ENCODE measurements at places on chromosomes 7 and 10.

- no peak for DNase-seq
Measured at GRCh38 chr7:83161186-83161585, 1.5 kb downstream of the PCLO start.

DNA sequence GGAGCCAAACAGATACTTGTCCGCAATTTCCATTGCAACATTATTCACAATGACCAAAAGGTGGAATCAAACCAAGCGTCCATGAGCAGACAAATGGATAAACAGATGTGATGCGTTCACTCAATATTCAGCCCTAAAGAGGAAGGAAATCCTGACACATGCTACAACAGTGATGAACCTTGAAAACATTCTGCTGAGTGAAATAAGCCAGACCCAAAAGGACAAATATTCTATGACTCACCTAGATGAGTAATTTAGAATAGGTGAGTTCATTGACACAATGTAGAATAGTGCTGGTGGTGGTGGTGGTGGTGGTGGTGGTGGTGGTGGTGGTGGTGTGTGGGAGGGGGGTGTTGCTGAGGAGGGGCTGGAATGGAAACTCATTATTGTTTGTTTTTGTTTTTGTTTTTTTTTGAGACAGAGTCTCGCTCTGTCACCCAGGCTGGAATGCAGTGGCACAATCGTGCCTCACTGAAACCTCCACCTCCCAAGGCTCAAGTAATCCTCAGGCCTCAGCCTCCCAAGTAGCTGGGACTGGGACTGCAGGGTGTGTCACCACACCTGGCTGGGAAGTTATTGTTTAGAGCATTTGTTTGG, 28.6 kb downstream of the SMKR1 start:
- peak; percentile 24 for DNase-seq

DNA sequence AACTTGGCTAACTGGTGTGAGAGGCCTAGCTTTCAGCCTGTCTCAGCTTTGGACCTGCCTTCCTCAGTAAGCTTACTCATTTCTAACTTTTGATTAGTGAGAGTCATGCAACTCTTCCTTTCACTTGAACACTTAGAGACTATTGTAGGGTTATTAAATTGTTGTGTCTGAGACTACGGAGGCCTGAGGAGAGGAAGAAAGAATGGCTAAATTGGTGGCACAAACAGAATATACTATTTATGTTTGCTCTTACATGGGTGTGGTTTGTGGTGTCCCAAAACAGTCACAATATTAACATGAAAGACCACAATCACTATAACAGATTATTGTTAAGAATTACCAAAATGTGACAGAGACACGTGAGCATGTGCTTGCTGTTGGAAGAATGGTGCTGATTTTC, 82.1 kb downstream of the TRIM24 start:
- no peak for DNase-seq

DNA sequence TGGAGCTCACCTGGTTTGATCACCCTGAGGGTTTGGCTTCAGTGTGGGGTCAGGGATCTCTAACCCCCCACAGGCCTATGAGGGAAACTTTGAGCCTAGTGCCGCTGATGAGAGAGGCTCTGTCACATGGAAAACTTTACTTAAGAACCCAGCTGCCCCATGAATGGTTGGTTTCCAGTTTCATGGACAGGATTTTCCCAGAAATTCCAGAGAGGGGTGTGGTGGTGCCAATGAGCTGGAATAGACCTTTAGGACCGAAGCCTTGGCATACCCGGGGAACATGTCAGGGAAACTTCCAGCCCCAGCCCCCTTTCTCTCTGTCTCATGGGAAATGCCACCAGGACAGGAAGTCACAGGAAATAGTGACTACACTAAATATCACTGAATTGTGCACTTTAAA, 36.9 kb downstream of the AKR1B1 start:
- no peak for DNase-seq

DNA sequence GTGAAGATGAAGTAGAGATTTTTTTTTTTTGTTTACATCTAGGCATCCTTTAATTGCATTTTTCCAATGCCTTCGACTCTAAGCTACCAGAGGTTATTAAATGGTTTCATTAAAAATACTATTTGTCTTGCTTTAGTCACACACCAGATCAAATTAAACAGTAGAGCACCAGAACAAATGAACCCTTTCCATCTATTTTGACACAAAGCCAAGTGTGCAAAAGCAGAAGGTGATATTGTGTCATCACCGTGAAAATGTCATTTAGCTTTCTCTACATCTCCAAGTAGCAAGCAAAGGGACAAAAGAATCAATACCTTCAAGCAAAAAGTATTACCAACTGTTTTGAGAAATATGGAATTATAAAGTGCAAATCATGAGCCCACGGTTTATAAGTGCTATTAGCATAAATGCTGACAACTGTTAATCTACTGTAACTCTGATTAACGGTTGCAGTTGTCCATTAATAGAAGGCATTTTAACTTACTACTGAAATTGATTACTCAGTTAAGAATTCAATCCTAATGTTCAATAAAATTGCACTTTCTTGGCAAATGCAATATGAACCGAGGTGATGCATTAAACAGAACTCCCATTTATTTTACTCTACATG, 49.1 kb downstream of the CTBP2 start:
- no peak for DNase-seq

- DNase-seq = no peak
Measured at GRCh38 chr7:27501001-27501400, 161.7 kb downstream of the HIBADH start.

- no peak for DNase-seq
Measured at GRCh38 chr10:129332476-129332875, 134.6 kb upstream of the MGMT start.

DNA sequence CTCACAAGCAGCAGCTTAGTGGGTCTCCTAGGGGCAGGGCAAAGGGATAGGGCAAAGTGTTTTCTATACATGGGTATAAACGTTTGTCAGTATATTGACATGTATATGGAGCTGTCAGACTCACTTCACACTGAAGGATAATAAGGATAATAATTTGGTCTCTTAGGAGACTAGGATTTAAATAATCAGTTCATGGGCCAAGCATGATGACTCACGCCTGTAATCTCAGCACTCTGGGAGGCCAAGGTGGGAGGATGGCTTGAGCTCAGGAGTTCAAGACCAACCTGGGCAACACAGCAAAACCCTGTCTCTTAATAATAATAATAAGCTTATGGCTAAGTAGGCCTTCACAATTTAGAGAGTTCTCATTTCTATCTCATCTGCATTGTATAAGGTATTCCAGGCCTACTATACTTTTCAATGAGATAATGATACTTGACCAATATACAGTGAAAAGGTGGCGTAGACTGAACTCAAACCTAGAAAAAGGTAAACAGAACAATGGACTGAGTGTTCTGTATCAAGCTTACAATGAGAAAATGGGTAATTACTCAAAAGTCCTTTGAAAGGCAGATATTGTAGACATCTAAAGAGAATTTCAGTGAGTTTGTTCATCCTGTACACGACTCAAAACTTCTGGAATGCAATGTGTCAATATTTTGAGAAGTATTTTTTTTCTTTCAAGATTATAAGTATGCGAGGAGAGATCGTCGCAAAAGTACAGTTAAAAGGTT, 7.0 kb downstream of the GSAP start:
- no peak for DNase-seq

DNA sequence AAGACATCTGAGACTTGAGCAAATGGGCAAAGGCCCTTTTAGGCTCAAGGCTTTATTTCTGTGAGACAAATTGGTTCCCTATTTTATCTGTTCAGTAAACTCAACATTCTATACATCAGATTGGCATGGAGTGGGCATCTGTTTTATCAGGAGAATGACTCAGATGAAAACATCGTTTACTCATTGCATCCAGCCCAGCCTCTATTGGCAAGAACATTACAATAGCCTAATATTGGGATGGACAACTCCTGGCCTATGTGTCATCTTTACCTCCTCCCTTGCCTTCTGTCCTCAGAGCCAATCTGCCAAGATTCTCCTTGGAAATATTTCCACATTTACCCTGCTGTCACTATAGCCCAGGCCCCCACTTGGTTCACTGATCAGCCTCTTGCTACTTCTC, 5.5 kb upstream of the BLNK start:
- no peak for DNase-seq

- DNase-seq = no peak
Measured at GRCh38 chr10:33392706-33393105, 58.2 kb upstream of the NRP1 start.

Measured in activated CD8-positive, alpha-beta memory T cell treated with anti-CD3 and anti-CD28 coated beads, Interleukin-2, amount 50 U/mL, for 4 hours (primary cell).